ENCODE measurements at places on chromosomes 3 and 15. TPM values are rescaled to one million over a fixed set of nuclear protein-coding genes. Genes with fewer than 3 reads are reported as not detected.

The GOLGA6L7 gene
- total RNA-seq: not detected

The TEX55 gene
- total RNA-seq: not detected

The GOLGA8J gene
- total RNA-seq: not detected

The FEZF2 gene
- total RNA-seq: not detected

The RNU6-1 gene
- not detected for total RNA-seq

The WDR93 gene
- total RNA-seq: 0.42 TPM

The KLF15 gene
- total RNA-seq: 3.3 TPM

GRCh38 chr3:5212628-5213573, 25.4 kb downstream of the EDEM1 start:
- no peak for DNase-seq

DNA sequence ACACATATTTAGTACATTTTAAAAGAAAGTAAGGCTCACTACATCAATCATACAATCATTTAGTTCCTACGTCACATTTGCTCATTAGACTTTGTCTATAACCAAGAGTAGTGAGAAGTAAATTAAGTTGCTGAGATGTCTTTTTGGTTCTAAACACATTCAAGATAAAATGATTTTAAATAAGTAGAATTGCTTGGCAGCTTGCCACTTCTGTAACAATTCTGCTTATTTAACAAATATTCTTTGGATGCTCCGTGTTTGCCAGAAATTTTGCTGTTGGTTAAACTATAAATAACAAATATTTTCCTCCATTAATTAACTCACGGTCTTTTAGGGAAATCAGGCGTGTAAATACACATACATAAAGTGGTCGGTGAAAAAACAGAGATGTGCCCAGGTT, 18.3 kb downstream of the SUCNR1 start:
- no peak for DNase-seq

DNA sequence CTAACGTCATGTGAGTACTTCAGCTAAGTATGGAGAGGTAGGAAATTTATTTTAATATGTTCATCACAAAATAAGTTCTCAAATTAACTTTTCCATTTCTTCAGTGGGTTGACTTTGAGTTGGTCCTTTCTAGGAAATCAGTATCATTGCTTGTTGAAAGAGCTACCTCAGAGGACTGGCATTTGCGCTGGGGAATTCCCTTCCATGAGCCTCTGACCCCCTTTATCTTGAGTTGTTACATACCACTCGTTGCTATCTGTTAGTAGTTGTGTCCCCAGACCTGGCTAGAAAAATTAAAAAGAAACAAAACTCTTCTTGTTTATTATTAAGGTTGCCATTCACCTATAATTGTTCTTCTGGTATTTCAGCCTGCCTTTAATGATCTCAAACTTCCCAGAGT, 96.8 kb upstream of the ROBO2 start:
- no peak for DNase-seq

DNA sequence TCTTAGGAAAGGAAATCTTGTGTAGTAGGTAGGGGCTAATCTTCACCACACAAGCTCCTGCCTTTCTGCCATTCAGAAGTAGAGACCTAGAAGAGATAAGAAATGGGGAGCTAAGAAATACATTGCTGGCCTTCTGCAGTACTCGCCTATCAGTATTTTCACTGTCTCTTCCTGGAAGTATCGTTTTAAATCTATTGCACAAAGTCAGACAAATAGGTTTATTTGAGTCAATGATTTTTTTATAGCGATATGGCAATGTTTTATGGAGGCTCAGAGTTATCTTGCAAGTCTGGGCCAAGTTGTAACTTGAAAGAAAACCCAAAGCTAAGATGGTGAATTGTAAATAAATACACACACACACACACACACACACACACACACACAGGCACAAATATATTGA, 103.8 kb downstream of the PTPRG start:
- no peak for DNase-seq

GRCh38 chr3:20323307-20323927, 137.4 kb upstream of the SGO1 start:
- DNase-seq: no peak

- peak; percentile 90 for DNase-seq
Observed at GRCh38 chr3:161349529-161350312, 21.6 kb downstream of the SPTSSB start.

- no peak for DNase-seq
Observed at GRCh38 chr3:179503640-179504039, 52.4 kb upstream of the GNB4 start.

GRCh38 chr3:31668242-31668641, 135.5 kb downstream of the STT3B start:
- no peak for DNase-seq

GRCh38 chr3:143352850-143353550, 233.4 kb downstream of the CHST2 start:
- no peak for DNase-seq

DNA sequence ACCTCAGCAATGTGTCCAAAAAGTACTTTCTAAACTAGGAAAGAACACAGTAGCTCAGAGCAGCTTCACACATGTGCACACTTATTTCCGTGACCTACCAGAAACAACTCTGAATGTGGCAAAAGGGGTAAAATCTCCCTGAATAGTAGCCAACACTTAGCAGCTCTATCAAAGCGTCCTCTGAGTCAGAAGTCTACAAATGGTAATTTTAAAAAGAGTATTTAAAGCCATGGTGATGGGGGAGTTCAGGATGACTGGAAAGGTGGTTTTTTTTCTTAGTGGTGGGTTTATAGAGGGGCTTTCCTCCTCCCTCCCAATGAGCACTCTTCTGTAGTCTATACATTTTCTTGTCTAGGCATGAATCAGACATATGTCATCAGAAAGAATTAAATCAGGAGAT, 223.8 kb upstream of the PRICKLE2 start:
- DNase-seq: no peak

GRCh38 chr3:179681492-179682263, 28.8 kb downstream of the USP13 start:
- DNase-seq: no peak
